SW480 (cell line): ENCODE measurements at places on chromosomes 2 and 18.

DNA sequence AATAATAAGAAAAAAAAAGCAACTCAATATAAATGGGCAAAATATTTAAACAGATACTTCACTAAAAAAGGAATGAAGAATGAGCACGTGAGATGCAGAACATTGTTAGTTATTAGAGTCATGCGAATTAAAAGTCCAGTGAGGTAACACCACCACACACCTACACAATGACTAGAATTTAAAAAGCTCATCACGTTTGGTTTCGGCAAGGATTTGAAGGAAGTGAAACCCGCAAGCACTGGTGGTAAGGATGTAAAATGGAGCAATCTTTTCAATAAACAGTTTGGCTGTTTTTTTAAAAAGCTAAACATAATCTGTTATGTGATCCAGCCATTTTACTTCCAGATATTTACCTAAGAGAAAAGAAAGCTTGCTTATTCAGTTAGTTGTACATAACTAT lies 1181.6 kb upstream of the CELF4 start:
- no peak for DNase-seq

- no peak for DNase-seq
These were observed 721.4 kb upstream of the CNTNAP5 start for GRCh38 chr2:123303731-123304130.

DNA sequence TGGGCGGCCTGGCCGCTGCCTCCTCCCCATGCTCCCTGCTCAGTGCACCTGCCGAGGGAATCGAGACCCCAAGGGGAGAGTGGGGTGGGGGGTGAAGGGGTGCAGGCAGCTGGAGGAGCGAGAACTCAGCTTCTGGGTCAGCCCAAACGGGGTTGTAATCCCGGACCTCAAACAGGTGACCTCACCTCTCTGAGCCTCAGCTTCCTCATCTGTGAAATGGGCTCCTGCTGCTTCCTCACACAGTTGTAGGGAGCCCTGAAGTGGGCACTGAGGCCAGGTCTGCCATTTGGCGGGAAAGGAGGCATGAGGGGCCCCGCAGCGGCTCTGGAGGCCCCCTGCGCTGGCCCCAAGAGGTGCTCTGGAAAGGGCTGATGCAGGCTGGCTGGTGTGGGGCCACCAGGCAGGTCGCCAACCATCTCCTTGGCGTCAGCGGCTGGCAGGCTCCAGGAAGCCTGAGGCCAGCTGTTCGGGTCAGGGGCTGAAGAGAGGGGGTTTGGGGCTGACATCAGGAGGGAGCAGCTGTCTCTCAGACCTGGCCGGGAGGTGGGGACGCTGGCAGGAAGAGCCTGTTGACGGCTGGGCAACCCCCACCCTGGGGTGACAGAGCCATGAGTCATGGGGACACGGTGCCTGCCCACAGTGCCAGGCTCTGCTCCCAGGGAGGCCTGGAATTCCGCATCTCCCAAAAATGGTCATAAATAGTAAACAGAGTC lies 4.9 kb downstream of the KLHL30 start:
- peak; percentile 72 for DNase-seq

GRCh38 chr2:71001981-71002570 lies 7.4 kb upstream of the TEX261 start:
- DNase-seq: peak; percentile 78

DNA sequence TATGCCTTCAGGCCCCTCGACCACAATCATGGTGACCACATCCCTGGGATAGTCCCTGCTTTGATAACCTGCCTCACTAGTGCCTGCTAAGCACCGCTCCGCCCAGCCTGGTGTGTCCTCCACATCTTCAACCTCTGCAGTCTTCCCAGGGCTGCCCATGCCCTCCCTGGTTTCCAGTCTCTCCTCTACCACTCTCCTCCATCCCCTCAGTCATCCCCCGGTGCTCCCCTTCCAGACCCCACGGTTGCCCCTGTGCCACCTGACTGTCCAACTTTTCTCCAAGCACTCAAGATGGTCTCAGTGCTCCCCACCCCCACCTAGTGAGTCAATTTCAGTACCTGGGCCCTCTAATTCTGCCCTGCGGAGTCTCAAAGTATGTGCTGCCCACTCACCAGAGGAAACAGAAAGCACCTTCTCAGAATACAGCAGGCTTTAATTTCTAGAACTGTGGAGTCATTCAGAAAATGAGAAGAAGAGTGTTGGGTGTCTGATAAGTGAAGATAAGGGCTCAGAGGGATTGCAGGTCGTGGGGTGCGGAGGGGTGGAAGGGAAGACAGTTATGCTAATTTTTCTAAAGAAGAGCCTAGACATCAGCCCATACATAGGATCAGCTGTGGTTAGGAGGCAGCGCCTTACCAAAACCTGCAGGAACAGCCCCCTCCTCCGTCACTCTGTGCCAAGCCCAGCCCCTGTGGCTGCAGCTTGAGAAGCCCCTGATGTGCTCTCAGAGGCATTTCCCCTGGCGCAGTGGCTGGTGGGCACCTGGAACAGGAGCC lies 53.6 kb upstream of the CAB39 start:
- no peak for DNase-seq

DNA sequence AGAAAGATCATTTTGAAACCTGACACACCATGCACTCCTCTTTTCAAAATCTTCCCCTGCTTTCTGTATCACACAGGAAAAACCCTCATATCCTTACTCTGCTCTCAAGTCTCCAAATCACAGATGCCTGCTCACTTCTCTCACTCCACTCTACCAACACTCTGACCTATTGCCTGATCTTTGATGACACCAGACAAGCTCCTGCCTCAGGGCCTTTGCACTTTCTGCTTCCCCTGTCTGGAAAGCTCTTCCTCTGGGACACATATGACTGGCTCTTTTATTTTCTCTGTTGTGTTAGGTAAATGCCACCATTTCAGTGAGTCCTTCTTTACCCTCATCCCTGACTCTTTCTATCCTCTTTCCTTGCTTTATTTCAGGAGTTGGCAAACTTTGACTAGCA lies 1300.7 kb upstream of the ZEB2 start:
- no peak for DNase-seq

GRCh38 chr2:85628658-85629057 lies 12.7 kb downstream of the USP39 start:
- DNase-seq: no peak

GRCh38 chr2:237540823-237541222 lies 25.6 kb upstream of the PRLH start:
- DNase-seq: peak; percentile 25

GRCh38 chr18:10351219-10351818 lies 103.1 kb upstream of the APCDD1 start:
- DNase-seq: no peak

- DNase-seq: no peak
These were observed 25.3 kb upstream of the RFX8 start for GRCh38 chr2:101500180-101500579.

DNA sequence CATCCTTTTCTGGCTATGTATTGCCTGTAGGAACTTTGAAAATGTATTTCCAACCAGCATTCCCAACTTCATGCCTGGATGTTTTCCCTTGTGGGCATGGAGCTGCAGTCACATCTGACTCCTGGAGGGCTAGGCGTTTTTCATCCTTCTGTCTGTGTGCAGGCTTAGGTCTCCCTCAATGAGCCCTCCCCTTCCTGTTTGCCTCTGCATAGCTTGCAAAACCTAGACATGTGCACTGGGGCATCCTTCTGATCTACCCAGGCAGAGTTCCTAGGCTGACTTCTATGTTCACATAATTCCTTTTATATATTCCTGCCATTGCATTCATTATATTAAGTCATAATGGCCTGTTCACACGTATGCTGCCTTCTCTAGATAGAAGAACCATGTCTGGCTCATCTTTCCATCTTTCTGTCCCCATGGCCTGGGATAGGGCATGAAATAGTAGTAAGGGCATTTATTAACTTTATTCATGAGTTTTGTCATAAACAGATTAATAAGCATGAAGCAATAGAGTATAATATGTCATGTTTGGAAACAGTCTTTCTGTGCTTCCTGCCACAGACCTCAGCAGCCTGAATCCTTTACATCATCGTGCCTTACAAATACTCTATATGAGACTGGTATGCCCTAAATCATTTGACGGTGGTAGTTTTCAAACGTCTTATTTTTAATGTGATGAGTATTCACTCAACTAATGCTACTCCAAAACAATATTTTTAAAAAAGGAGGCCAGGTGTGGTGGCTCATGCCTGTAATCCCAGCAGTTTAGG lies 195.6 kb downstream of the TGIF1 start:
- no peak for DNase-seq

GRCh38 chr2:228602288-228602687 lies 420.8 kb upstream of the SPHKAP start:
- DNase-seq: no peak

- DNase-seq: peak; percentile 19
These were observed 140.3 kb downstream of the CYRIA start for GRCh38 chr2:16525265-16525887.

DNA sequence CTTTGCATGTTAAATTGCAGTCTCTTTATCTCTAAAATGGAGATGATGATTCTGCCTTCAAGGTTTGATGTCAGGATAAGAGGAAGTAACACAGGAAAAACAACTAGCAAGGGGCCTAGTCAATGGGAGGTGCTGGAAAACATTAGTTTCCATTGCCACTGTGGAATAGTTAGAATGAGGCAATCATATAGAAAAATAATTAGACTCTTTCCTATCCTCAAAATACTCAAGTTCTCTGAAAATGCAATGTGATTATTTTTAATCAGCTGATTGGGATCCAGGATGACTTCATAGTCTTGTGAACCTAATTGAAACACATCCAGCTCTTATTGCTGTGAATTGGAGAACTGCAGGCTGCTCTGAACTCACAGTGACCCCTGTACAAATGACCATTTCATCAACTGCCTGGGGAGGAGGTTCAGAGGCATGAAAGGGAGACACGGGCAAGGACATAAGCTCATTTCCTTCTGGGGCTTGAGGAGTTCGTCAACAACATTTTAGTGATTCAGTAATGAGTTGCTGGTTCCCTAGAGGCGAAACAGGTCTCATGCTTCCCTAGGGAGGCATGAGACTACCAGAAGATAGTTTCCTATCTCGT lies 422.5 kb downstream of the LPIN1 start:
- DNase-seq: no peak

DNA sequence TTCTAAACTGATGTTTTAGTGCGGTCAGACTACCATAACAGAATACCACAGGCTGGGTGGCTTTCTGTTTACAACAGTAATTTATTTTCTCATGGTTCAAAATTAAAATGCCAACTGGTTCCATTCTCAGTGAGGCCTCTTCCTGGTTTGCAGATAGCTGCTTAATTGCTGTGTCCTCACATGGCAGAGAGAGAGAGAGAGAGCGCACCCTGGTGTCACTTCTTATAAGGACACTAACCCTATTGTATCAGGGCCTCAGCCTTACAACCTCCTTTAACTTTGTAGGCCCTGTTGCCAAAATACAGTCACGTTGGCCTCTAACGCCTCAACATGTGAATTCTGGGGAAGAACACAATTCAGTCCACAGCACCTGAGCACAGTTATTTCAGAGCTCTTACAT lies 37.5 kb upstream of the ZNF385B start:
- peak; percentile 29 for DNase-seq

GRCh38 chr18:31990823-31991222 lies 27.8 kb upstream of the RNF125 start:
- DNase-seq: no peak

DNA sequence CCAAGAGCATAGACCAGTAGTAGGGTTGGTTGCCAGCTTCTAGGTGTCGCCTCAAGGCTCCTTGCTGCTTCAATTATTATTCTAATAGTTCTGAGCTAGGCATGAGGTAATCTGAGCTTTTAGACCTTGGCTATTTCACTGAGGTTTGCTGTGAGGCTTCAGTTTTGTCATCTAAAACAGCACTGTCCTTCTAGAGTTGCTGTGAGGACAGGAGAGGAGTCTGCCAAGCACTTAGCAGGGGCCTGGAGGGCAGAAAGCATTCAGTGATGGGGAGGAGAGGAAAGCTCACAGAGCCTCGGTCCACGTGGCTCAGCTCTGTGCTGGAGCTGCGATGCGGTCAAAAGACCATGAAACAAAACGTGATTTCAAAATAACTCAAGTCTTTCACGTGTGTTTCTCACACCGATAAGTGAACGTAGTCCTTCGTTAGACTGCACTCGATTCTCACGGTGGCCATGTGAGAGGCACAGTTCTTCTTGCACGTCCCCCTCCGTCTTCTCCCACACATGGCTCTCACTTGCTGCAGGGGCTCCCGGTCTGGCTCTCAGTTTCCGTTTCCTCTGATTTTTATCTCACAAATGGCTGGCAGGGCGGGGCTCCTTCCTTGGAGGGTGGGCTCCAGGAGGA lies 113.7 kb downstream of the B3GNT2 start:
- no peak for DNase-seq

DNA sequence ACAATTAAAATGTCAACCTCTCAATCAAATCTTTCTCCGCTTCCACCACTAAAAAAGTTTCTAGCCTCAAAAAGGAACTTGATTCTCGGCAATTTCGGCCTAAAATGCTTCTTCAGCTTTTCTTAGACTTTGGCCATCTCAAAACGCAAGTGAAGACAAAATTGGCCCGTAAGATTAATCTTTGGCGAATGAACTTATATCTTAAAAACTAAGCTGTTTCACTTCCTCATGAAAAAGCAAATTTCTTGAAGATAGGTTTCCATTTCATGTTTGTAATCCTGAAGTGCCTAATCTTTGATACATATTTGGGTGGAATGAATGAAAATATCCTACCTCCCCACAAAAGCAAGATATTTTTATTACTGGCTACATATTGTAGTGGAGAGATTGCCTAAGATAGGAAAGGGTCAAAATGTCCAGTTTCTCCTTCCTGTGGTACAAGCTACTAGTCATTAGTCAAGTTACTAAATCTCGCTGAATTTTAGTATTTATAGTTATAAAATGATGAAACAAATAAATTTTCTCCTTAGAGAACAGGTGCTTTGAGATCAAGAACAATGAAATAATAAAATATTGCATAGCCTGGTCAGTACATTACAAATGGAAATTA lies 85.4 kb upstream of the ZEB2 start:
- DNase-seq: no peak

DNA sequence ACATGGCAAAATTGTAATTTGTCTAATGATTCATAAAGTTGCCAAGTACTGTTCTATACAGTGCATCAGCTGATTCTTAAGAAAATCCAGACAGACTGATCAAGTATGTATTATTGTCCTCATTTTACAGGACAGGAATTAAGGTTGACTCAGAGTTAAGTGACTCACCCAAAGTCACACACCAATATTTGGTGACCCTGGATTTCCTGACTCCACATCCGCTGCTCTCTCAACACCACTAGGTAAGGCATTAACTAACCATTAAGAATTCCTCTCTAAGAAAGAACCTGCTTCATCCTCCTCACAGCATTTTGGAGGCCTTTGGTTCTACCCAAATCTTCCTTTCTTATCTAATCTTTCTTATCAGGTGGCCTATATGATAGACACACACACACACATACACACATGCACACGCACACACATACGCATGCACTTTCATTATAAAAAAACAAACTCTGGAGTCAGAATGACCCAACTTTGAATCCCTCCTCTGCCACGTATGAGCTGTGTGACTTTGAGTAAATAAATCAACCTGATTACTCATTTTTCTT lies 150.8 kb downstream of the ANKRD44 start:
- DNase-seq: no peak

DNA sequence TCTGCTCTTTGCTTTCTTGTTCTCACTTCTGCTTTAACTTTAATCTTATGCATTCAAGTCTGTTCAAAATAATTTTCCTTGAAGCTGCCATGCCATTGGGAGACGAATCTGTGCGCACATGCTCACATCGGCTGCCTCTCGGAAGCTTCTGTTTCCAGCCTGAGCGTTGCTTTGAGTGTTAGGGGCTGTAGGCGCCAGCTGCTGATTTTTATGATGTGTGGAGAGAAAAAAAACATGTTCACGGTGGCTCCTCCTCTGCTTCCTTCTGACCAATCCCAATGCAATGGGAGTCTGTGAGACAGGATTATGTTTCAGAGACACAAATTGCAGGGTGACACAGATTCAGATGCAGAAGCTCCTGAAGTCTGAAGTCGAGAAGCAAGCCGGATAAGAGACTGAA lies at the start of gene MC4R:
TSS of gene MC4R (minus strand) at position 180 of the 400 bp plus-strand sequence. CDS start 426 bp downstream, outside the sequence.
- peak; percentile 66 for DNase-seq
